ENCODE measurements at places on chromosomes 1 and 21.

DNA sequence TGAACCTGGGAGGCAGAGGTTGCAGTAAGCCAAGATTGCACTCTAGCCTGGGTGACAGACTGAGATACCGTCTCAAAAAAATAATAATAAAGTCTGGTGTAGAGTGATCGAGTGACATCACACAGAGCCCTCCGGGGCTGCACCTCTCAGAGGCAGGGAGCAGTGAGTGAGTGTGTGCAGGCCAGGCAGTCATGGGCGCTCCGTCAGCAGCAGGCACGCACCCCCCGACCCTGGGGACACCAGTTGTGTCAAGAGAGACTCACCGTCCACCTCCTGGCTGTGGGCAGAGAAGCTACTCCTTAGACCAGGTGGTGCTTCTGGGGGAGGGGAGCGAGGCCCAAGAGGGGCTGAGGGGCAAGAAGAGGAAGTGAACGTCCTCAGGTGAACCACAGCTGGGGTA is 91.8 kb downstream of the SIK1 start:
- no peak for DNase-seq

GRCh38 chr1:67514786-67515185 is 84.6 kb upstream of the SERBP1 start:
- DNase-seq = no peak

DNA sequence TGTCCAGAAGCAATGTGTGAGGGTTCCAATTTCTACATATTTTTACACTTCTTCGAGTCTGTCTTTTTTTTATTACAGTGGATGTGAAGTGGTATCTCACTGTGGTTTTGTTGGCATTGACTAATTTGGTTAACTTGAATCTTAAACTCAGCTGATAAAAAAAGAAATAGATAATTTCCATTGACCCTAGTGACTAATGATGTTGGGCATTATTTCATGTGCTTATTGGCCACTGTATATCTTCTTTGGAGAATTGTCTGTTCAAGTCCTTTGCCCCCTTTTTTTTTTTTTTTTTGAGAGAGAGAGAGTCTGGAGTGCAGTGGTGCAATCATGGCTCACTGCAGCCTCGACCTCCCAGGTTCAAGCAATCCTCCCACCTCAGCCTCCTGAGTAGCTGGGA is 33.3 kb upstream of the NBPF3 start:
- DNase-seq = no peak

GRCh38 chr1:48680411-48681035 is 96.2 kb downstream of the BEND5 start:
- DNase-seq = no peak

GRCh38 chr21:42651515-42652401 is 1.7 kb upstream of the PDE9A start:
- no peak for DNase-seq

GRCh38 chr1:174005032-174005431 is 17.1 kb downstream of the RC3H1 start:
- no peak for DNase-seq

DNA sequence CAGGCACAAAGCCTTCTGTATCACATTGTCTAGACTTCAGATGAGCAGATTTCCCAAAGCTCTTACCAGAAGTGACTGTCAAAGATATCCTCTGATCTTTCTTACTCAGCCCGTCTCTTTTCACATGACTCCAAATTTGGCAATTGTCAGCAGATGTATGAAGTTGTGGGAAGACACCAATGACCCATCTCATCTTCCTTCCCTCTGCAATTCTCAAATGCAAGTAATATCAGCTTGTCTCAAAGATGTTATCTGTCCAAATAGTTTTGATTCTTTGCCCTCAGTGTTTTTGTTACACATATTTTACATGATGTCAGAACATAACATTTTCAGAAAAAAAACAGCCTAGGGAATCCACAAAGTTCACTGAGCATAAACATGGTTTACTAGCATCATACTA is 45.1 kb upstream of the RGS2 start:
- DNase-seq = no peak

DNA sequence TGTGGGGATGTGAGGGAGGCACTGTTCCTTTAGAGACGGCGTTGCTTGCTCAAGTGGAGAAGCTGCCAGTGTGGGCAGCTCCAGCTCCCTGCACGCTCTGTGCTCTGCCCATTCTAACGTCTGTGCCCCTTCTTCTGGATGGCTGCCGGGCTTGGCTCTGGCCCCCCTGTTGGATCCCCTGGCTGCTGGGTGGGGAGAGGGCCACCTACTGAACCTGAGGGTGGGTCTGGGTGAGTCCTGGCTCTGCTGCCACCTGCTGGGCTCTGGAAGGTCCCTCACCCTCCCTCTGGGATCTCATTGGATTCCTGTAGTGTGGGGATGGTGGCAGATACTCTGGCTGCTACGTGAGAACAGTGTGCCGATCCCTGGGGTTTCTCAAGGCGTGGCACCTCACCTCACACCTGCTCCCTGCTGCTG is 5.0 kb downstream of the PFKL start:
- no peak for DNase-seq

GRCh38 chr1:203185585-203185984 is 919 bp downstream of the CHI3L1 start:
- no peak for DNase-seq

GRCh38 chr1:234578087-234578486 is 31.9 kb downstream of the IRF2BP2 start:
- DNase-seq = no peak

DNA sequence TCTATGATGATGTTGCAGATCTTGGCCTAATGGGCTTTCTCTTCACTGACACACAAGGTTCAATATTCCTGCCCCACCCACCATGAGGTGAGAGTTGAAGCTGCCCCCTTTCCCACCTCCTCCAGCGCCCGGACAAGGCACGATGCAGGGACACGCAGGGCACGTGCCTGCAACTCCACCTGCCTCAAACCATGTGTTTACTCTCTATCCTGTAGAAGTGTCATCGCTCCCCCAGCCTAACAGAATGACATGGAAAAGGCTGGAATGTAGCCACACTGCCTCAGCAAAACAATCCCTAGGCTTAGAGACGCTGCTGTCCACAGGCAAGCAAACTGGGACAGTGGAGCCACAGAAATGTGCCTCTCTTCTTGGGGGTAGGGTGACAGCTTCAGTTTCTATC is 92.9 kb upstream of the SOD1 start:
- no peak for DNase-seq

GRCh38 chr1:194378517-194378916 is 1192.1 kb upstream of the B3GALT2 start:
- DNase-seq = no peak

DNA sequence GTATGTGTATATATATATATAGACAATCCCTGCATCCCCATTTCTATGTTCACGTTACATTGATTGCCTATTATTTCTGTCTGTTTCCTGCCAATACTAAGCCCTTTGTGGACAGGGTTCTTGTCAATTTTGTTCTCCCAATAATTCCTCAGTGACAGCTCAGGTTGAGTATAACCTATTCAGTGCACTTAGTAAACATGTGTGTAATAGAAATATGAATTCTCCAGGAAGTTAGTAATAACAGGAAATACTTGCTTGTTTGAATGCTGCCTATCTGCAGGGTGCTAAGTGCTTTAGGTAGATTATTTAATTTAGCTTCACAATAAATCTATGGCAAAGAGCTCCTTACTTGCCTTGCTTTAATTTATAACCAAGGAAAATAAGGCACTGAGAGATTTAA is 52.8 kb upstream of the PTGFR start:
- DNase-seq = no peak

DNA sequence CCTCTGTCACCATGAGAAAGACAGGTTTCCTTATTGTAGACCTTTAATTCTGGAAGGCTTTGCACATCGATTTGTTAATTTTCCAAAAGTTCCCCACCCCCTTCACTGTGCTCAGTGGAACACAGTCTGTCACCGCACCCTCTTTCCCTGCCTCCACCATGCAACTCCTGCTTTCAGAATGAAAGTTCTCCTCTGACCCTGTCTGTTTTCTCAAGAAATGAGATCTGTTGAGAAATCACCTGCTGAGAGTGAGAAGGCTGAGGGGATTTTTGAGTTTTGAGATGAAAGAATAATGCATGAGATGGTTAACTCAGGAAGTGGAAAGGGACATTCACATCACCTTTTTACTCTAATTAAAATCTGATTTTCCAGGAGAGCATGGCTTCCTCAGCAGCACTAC is 99.6 kb downstream of the CYYR1 start:
- no peak for DNase-seq

DNA sequence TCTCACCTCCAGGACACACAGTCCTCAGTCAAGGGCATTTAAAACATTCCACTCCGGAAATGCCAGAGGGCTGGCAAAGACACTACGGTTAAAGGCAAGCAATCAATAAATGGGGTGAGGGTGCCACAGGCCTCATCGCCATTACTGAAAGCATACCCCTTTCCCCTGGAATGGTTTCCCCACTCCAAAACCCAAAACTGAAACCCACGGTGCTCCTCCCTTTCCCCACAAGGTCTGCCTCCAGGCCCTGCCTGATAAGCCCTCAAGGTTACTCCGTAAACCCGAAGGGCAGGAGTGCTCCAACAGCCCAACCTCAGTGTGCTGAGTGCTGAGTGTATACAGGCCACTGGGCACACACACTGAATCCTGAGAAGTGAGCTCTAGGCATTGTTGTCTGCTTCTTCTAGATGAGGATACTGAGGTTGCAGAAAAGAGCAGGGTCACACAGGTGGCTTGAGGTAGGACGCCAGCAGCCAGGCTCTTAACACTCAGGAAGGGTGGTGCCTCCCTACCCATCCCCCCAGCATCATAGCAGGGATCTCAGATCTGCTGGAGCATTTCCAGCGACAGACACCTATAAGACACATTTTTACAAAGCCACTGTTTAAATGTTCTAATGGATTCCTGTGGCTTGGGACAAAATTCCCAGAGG is 29.0 kb downstream of the SSBP3 start:
- DNase-seq = no peak

DNA sequence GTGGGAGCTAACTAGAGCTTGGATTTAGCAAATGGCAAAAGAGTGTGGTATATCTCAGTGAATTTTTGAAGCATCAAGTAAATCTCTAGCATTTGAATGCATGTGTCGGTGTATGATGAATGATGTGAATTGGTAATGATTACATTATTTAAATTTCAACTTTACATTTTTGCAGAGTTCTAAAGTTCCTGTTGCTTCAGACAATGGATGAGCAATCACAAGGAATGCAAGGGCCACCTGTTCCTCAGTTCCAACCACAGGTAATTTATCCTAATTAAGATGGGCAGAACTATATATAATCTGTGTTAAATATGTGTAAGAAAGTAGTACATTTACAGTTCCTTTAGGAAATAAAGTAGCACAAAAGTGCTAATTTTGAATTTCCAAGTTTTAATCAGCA is 75.6 kb downstream of the NEK7 start:
- no peak for DNase-seq

DNA sequence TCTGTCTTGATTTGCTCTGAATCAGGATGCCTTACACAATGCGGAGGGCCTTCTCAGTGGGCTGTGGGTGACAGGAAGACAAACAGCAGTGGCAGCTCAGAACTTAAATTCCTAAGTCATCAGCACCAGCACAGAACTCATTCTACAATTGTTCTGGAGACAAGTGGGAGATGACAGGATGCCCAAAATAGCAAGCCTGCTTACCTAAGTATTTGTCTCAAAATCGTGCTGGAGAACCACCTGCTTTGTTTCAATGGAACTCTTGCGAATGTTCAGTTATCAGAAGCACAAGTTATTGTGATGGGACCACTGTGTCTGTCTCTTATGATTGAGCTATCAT is 76.1 kb downstream of the VCAM1 start:
- DNase-seq = no peak

DNA sequence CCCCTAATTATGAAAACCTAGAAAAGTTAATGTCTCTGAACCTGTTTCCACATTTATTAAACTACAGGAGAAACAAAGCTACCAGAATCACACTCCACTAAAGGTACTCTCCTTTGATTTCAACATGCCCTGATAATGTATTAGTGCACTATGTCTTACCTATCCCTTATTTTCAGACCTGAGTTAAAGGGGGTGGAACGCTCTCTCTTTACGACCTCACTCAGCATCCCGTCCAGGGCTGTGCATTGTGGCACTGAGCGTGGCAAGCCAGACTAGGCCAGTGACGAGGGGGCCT is 678 bp downstream of the LSM10 start:
- DNase-seq = no peak

DNA sequence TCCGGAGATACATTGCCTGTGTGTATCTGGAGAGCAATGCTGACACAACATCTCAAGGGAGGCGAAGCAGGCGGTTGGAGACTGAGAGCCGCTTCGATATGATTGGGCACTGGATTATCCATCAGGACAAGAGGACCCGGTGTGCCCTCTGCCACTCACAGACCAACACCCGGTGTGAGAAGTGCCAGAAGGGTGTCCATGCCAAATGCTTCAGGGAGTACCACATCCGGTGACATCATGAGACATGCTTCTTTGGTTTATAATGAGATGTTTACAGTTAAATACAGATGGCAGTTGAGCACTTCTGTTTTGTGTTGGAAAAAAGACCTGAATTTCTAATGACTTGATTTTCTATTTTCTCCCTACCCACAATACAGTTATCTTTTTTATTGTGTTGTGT is 12.1 kb downstream of the PGBD2 start:
- DNase-seq = no peak

- no peak for DNase-seq
Observed at GRCh38 chr1:24952413-24952841, 22.4 kb upstream of the RUNX3 start.

GRCh38 chr1:15954316-15954715 is 21.6 kb downstream of the ZBTB17 start:
- DNase-seq = no peak

DNA sequence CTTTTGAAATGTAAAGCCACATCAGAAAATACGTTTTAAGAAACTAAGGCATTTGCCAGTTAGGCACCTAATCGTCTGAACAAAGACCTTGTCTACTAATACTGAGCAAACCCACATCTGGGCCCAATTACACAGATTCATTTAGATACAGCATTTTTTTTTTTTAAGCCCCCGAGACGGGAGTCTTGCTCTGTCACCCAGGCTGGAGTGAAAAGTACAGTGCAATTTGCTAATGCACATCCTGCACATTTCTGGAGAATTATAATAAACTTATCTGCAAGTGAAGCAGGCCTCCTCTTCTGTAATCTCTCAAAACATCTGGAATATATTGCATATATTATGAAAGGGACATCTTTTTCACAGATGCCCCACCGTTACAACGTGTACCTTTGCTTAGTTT is 3.3 kb downstream of the RSRP1 start:
- DNase-seq = no peak

GRCh38 chr1:91830242-91831131 is 55.5 kb downstream of the TGFBR3 start:
- DNase-seq = no peak

DNA sequence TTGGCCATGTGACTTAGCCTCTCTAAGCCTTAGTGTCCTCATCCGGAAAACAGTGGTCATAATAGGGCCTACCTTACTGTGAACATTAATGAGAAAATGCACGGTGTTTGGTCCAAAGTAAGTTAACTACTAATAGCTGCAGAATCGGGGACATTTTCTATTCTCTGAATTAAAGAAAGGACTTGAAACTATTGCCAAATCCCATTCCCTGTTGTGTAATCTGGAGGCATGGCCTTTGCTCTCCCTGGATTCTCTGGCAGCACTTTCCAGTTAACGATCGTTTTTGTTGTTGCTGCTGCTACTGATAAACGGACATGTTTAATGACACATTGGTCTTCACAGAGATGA is 30.5 kb downstream of the FMO4 start:
- no peak for DNase-seq

All from stimulated activated CD4-positive, alpha-beta T cell treated with anti-CD3 and anti-CD28 coated beads, Interleukin-15, amount 100 ng/mL, for 48 hours (primary cell).